ENCODE measurements at places on chromosomes 1 and 21.

- no peak for DNase-seq
These were observed at the start of gene TNNI3K for GRCh38 chr1:74235153-74235552. TSS of gene TNNI3K (plus strand) at chr1:74235387. CDS start at chr1:74235452, 65 bp downstream.

DNA sequence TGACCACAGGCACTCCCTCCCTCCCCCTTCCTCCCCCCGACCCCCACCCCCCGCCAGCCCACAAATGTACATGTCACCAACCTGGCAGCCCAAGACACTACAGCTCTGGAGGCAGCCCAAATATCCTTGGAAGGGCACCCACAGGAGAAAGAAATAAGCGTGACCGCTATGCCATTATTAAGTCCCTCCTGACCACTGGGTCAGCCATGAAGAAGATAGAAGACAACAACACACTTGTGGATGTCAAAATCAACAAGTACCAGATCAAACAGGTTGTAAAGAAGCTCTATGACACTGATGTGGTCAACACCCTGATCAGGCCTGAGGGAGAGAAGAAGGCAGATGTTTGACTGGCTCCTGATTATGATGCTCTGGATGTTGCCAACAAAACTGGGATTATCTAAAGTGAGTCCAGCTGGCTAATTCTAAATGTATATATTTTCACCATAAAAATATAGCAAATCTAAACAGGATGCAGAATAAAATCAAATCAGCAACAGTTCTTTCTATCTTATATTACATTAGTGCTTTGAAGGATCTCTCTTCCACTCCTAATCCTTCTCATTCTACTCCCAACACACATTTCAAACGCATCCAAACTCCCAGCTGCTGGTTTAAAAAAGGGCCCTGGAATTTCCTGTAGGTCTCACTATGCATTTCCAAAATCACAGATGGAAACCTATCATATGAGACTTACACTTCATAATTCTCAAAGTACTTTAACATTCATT lies 77.4 kb upstream of the SLFNL1 start:
- DNase-seq: no peak

DNA sequence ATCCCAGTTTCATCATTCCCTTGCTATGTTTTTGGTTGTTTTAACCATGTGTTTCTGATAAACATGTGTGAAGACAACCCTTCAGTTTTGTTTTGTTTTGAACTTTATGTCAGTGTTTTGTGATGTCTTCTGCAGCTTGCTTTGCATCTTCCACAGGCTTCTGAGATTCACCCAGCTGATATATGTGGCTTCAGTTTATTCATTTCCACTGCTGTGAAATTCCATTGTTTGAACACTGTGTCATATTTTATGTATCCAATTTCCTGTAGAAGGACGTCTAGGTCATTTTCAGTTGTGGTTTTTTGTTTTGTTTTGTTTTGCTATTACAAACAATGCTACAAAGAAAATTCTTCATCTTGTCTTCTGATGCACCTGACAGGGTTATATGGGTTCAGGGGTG lies 27.2 kb upstream of the SLC26A9 start:
- DNase-seq: no peak

DNA sequence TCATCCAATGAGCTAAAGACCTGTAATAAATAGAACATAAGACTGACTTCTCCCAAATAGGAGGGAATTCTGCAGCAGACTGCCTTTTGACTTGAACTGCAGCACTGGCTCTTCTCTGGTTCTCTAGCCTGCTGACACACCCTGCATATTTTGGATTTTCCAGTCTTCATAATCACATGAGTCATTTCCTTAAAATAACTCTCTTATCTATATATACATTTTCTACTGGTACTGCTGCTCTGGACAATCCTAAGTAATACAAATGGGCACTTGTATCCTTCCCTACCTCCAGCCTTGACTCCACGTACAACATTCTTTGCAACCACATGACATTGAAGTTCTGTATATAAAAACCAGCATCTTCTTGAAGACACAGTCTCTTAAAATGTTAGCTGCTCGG lies 429.4 kb upstream of the TMPRSS15 start:
- DNase-seq: no peak

- no peak for DNase-seq
These were observed 251.6 kb upstream of the CSF3R start for GRCh38 chr1:36734356-36734755.

GRCh38 chr1:3777078-3777547 lies 4.6 kb downstream of the SMIM1 start:
- no peak for DNase-seq

Measured in right atrium auricular region (tissue), 2 donors.